ENCODE measurements at places on chromosomes 13 and 19.
A peak's percentile ranks its signal among the peaks of the same experiment; 100 is the strongest.

DNA sequence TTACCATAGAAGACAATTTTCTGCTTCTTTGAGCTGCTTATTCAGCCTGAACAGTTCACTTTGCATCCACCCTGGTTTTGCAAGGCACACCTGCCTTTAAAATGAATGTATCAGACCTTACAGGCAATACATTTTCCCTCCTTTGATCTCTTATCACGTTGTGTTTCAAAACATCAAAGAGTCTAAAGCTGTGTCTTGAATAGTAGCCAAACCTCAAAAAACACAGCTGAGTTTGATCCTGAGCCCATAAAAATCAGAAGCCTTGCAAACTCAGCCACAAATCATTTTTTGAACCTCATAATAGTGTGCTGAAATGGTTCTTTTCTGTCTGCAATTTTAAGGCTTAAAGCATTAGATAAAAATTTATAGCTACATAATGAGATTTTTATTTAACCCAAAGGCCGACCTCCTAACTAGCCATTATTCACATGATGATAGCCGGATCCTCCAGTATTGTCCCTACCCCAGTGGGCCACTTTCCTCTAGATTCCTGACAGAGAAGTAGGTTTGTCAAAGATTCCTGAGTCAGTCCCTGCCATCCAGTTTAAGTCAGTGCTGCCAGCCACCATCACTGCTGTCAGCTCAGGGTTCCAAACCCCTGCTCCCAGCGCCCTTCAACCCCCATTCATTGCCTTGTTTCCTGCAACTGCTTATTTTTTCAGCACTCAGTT, 71.8 kb downstream of the CAB39L start:
- no peaks in the 10 kb centered on the region for H3K36me3 ChIP-seq
- H3K4me3 ChIP-seq: no peak overlapping the region
- DNase-seq: no peak
- H3K4me1 ChIP-seq: peaks cover 19% of the 10 kb centered on the region

DNA sequence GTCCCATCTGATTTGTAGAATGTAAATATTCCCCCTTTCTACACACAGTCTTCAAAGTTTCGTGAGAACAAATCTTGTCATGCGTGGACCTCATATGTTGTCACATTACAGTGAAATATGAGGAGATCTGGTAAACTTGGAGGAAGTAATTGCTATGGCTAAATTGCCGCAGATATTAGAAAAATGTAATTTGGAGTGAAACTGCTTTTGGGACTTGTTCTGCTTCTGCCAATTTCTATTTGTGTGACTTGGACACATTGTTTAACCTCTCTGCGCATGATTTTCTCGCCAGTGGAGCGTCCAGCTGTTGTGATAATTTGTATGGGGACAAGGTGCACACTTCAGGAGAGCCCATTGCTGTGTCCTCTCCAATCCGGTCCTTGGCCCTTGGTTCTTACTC, 693.1 kb upstream of the SLC10A2 start:
- no peaks in the 10 kb centered on the region for H3K36me3 ChIP-seq
- H3K27me3 ChIP-seq: no peaks in the 10 kb centered on the region
- no peak overlapping the region for H3K27ac ChIP-seq
- DNase-seq: no peak

GRCh38 chr13:98508280-98508679, 68.6 kb downstream of the STK24 start:
- H3K27ac ChIP-seq: peak overlapping the region; percentile 86
- no peak for DNase-seq
- H3K4me1 ChIP-seq: peaks cover 72% of the 10 kb centered on the region
- H3K36me3 ChIP-seq: peaks cover 36% of the 10 kb centered on the region

- DNase-seq: no peak
- no peaks in the 10 kb centered on the region for H3K27me3 ChIP-seq
- H3K36me3 ChIP-seq: no peaks in the 10 kb centered on the region
- no peaks in the 10 kb centered on the region for H3K4me1 ChIP-seq
These were observed 696.6 kb downstream of the LIG4 start for GRCh38 chr13:107518780-107519179.

- no peak overlapping the region for H3K27ac ChIP-seq
- no peak overlapping the region for H3K4me3 ChIP-seq
- H3K4me1 ChIP-seq: no peaks in the 10 kb centered on the region
- DNase-seq: no peak
- no peaks in the 10 kb centered on the region for H3K27me3 ChIP-seq
- H3K36me3 ChIP-seq: peaks cover 25% of the 10 kb centered on the region
These were observed 33.4 kb downstream of the ALG5 start for GRCh38 chr13:36965767-36966166.

- DNase-seq: no peak
- H3K36me3 ChIP-seq: no peaks in the 10 kb centered on the region
- H3K4me3 ChIP-seq: no peak overlapping the region
- no peak overlapping the region for H3K27ac ChIP-seq
These were observed 2.8 kb upstream of the DZIP1 start for GRCh38 chr13:95647321-95647720.

DNA sequence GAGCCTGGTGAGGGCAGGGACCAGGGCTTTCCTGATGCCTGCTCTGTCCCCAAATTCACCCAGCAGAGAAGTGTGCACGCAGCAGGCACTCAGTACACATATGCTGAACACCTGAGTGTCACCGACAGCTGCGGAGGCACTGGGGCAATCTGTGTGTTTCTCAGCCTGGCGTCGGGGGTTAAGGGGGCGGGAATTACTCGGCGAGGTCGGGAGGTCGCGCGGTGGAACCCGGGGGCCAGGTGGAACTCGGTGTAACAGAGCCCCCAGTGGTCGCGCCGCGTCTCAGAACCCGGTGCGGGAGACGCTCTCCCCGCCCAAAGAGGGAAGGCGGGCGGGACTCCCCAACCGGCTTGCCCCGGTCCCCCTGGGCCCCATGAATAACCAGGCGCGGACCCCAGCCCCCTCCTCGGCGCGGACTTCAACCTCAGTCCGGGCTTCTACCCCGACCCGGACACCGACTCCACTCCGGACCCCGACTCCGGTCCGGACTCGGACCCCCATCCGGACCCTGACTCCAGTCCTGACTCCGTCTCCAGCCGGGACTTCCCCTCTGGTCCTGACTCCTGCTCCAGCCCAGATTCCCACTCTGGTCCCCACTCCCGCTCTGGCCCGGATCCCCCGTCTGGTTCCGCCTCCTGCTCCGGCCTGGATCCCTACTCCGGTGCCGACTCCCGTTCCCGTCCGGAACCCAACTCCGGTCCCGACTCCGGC, at the start of gene SELENOV:
Gene SELENOV, plus strand, starts transcription at position 300 of the 711 bp plus-strand sequence. Its CDS starts 74 bp downstream, at position 374.
- peak within 1 kb of the TSS; percentile 85 for H3K4me3 ChIP-seq
- H3K4me1 ChIP-seq: peaks cover 22% of the 10 kb centered on the region
- H3K27me3 ChIP-seq: peaks cover 69% of the 10 kb centered on the region

DNA sequence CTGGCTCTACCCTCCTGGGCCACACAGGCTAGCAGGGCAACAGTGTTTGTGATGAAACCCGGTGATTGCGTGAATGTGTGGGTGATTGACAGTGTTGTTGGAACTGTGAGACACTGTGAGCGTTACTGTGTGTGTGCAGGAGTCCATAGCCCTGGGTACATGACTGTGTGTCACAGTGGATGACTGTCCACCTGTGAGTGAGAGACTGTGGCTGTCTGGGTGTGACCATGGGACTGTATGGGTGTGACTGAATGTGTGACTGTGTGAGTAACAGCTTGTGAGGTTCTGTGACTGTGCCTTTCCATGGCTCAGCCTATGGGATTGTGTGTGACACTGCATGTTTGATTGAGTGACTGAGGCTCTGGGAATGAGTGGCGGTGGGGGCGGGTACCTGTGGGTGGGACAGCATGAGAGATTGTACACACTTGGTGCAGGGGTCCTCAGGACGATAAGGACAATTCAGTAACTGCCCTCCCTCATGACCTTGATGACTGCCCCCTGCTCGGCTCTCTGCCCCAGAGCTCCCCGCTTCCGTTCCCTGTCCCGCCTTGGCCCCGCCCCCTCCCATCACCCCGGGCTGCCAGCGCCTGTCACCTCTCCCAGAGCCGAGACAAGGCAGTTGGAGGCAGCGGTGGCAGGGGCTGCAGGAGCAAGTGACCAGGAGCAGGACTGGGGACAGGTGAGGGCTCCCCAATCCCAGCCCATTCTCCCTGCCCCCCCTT, at the start of gene GIPR:
Gene GIPR, plus strand, starts transcription at position 602 of the 722 bp plus-strand sequence. CDS start 1,300 bp downstream, outside the sequence.
- no peaks in the 10 kb centered on the region for H3K36me3 ChIP-seq
- DNase-seq: peak; percentile 16
- peak within 1 kb of the TSS; percentile 78 for H3K4me3 ChIP-seq
- H3K4me1 ChIP-seq: peaks cover 26% of the 10 kb centered on the region

GRCh38 chr13:43339145-43339804, 315.9 kb downstream of the DNAJC15 start:
- no peaks in the 10 kb centered on the region for H3K4me1 ChIP-seq
- DNase-seq: no peak
- no peak overlapping the region for H3K4me3 ChIP-seq
- no peaks in the 10 kb centered on the region for H3K36me3 ChIP-seq
- H3K27me3 ChIP-seq: peaks cover 2% of the 10 kb centered on the region
- no peak overlapping the region for H3K27ac ChIP-seq

DNA sequence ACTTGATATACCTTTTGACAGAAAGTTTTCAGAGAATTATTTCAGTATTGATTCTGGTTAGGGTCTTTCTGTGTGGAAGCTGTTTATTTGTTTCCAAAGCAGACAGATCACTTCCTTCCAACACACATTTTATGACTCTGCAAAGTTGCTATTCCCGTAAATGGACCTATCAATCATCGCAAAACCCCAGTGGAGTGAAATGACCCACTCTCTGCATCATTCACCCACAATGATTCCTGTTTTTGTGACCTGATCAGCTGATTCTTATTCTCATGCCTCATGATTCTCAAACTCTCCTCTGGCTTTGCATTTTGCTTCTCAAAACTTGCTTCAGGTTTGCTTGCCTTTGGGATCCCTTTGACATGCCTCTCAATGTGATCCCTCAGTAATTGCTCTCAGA, 453.7 kb downstream of the PCDH17 start:
- H3K36me3 ChIP-seq: no peaks in the 10 kb centered on the region
- no peaks in the 10 kb centered on the region for H3K4me1 ChIP-seq
- H3K27me3 ChIP-seq: no peaks in the 10 kb centered on the region
- no peak for DNase-seq
- no peak overlapping the region for H3K27ac ChIP-seq

DNA sequence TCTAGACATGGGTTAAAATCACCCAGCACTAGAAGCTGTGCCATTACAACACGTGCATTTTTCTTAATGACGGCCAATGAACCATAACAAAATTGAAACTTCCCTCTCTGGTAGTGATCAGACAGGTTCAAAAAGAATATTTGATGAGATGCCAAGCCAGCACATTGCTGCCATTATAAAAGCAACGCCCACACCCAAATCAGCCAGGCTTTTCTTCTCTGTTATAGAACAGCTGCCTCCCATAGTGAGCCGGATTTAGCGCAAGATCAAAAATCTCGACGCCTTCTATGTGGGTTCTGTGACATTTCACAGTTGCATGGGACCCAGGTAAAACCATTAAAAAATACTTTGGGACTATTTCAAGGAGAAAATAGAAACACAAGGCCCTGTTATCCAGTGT, 1158.0 kb downstream of the EFNB2 start:
- H3K27me3 ChIP-seq: no peaks in the 10 kb centered on the region
- no peak overlapping the region for H3K27ac ChIP-seq
